Activated T-cell treated with anti-CD3 and anti-CD28 coated beads, Interleukin-2, amount 50 U/mL, for 1 hour (primary cell): ENCODE measurements at places on chromosomes 7 and 10.

DNA sequence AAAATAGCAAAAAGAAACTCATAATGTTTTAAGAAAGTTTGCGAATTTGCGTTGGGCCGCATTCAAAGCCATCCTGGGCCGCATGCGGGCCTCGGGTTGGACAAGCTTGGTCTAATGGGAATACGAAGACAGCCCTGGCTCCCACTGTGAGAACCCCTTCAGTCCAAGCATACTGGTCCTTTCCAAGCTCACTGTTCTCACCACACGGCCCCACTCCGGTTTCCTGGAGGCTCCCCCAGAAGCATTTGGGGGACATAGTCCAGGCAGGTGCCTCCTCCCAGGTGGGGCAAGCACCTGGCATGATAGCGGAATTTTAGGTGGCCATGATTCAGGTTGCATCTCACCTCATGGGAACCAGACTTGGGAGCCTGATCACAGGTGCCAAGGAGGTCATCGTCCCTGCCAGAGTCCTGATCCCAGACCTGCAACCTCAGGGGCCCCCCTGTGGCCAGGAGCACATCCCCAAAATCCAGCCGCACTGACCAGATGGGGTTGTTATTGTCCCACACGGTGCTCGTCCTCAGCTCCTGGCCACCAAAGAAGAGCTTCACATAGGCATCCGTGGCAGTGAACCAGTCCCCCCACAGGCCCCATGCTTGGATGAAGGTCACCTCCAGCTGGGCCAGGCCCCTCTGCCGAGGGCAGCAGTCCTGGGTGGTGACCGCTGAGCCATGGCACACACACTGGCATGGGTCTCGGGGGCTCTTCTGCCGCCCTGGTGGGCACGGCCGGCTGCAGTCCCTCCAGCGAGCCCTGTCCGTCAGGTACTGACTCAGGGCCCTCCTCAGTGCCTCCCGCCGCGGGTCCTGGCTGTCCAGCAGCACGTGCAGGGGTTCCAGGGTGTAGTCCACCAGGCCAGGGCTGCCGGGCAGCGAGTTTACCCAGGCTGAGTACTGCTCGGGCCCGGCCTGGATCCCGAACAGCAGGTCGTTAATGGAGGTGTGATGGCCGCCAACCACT lies 4.4 kb downstream of the PRF1 start:
- no peak for DNase-seq

DNA sequence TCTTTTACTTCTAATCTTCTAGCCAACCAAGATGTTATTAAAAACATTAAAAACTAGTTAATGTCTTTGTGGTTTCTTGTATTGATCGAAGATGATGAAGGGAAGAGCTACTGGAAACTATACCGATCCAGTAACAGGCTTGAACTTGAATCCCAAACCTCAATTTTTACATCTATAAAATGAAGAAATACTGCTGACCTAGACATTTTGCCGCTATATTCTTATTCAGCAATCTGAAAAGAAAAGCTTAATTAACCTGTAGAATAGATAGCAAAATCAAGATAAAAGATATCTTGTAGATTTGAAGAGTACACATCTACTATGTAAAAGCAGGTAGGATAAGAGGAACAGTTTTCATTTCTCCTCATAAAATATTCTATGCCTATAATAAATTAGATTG lies 326.1 kb upstream of the LRRN3 start:
- DNase-seq, result no peak

DNA sequence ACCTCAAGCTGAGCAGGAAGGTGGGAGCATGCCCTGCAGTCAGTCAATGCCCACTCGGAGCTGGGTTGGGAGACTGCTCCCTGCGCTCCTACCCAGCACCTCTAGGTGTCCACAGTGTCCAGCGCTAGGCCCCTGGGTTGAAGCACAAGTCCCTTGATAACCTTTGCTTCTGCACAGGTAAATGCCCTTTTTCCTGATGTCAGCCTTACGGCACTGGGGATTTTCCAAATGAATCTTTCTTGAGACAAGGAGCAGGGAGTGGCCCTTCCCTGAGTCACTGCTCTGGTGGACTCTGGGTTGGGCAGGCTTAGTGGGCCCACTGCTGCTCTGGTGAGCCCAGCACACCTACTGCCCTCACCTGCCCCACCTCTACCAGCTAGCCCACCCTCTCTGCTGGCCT lies 61.9 kb upstream of the OPN4 start:
- DNase-seq, result no peak

GRCh38 chr10:22368981-22369380 lies 23.7 kb downstream of the SPAG6 start:
- no peak for DNase-seq

GRCh38 chr10:46264737-46265368 lies 21.9 kb upstream of the ANTXRL start:
- DNase-seq, result no peak

DNA sequence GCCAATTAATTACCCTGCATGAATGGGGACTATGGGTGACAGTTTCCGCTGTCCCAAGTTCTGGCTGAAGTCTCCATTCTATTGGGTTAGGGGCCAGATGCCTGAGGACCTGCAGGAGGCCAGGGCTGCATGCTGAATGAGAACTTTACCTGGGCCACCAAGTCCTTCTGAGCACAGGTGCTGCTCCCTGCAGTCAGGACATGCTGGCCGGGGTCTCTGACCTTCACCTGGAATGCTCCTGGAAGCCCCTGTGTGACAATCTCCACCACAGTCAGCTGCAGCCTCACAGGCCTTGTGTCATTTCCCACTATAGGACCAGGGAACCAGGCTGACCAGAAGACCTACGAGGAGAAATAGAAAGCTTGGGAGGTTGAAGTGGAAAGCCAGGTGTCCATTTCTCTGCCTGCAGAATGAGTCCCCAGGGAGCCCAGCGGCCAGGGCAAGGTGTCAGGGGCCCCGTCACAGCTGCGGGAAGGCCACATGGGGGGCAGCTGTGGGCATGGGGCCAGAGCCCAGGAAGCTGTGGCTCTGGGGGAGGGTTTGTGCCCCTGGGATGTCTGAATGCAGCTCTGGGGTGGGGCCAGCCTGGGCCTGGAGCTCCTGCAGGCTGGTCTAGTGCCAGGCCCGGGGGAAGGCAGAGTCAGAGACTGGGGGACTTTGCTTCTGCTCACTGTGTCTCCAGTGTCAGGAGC lies 5.6 kb upstream of the GIMAP8 start:
- no peak for DNase-seq

GRCh38 chr7:66036382-66036781 lies 39.2 kb upstream of the ASL start:
- no peak for DNase-seq

- DNase-seq, result no peak
Observed at GRCh38 chr10:1571587-1572237, 165.6 kb downstream of the ADARB2 start.

GRCh38 chr7:23000597-23001360 lies 13.2 kb downstream of the HYCC1 start:
- no peak for DNase-seq

GRCh38 chr10:6115824-6116350 lies 27.1 kb downstream of the RBM17 start:
- no peak for DNase-seq

DNA sequence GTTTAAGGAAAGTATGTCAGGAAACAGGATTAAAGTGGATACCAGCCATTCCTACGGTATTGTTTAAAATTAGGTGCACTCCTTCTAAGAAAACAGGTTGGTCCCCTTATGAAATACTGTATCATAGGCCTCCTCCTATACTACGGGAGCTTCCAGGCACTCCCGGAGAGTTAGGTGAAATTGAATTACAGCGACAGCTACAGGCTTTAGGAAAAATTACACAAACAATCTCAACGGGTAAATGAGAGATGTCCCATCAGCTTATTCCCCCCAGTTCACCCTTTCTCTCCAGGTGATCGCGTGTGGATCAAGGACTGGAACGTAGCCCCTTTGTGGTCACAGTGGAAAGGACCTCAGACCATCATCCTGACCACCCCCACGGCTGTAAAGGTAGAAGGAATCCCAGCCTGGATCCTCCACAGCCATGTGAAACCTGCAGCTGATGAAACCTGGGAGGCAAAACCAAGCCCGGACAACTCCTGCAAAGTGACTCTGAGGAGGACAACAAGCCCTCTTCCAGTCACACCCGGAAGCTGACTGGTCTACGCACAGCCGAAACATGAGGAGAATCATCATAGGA lies 25.1 kb upstream of the GHITM start:
- no peak for DNase-seq

DNA sequence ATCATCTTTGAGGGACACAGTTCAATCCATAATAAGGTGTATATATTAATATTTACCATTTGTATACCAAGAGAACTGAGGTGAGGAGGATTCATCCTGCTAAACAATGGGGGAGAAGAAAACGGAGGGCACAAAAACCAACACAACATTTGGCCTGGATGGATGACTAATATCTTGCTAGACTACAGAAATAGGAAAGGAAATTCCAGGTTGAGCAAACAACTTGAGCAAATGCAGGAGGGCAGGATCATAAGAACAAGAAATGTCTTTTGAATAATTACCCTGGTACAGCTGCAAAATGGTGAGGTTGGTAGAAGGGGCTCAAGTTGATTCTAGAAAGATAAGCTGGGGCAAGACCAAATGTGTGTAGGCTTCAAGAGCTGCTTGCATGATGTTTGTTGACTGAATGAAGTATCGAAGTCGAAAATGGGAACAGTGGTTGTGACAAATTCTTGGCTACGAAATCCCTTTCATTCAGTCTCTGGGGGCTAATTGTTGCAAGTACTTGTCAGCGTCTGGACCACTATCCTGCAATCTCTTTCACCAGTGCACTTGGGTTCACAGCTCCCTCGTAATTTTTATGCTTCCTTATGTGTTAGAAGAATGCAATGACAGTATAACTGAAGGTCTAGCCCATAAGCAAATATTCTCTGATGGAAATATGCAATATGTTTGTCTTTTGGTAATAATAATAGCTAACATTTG lies 176.2 kb downstream of the PTEN start:
- DNase-seq, result no peak

DNA sequence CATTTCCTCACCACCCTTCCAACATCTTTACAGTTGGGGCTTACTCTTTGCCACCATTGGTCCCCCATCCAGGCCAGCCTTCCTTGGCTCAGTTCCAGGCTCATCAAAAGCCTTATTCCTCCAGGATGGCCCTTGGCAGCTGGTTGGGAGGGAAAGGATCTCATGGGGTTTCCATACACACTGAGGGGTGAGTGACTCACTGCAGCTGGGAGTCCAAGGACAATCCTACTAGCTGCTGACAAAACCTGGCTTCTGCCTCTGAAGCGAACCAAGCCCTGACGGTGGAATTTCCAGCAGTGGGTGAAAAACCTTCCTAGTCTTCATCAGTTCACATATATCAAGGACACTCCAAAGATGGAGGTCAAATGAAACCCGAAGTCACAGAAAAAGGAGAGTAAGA lies 22.9 kb downstream of the CRHR2 start:
- DNase-seq, result no peak
